Activated T-cell treated with anti-CD3 and anti-CD28 coated beads, Interleukin-2, amount 50 U/mL, for 1 hour (primary cell): ENCODE measurements at places on chromosomes 7 and 10.
A peak's percentile ranks its signal among the peaks of the same experiment; 100 is the strongest.

DNA sequence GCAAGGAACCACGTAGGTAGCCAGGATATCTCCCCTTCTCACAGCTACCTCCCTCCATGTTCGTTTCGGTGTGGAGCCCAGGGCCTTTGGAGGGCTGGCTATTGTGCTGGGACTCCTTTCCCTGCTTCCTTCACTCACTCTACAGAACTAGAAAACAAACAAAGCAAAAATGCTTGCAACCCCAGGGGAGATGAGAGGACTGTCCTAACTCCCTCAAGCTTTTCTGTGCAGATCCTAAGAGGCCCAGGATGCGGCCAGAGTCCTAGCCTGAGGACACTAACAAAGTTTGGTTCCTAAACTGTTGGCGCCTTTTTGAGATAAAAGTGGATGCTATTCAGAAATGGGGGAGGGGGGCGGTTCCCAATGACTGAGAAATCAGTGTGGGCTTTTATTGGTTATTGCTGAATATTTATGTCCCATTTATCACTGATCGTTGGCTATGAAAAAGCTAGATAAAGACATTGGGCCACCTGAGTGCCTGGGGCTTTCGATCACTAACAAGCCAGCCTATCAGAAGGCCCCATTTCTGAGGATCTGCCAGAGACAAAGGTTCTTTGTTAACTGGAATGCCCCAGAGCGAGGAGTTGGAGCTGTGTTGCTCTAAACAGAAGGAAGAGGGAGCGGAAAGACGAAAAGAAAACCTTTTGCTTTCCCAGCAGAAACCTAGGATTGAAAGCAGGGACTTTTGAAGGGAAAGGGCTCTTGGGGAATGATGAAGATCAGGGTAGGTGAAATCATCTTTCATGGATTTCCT is 95.2 kb upstream of the EGR2 start:
- no peak for DNase-seq

DNA sequence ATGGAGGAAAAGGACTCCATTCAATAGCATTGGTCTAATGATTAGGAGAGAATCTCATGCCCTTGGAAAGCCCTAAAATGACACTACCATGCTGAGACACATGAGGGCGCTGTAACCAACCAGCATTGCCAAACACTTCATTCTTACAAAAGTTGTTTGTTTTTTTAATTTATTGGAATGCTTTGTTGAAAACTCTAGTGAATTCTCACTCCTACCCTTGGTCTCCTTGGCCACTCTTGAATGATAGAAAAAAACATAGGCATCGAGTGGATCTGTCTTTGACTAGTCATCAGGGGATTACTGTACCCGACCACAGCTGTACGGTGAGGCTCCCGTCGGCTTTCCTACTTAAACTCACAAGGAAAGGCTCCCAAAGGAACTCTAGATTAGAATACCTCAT is 29.3 kb upstream of the ADD3 start:
- peak; percentile 61 for DNase-seq

GRCh38 chr10:505419-505818 is 184.0 kb downstream of the DIP2C start:
- DNase-seq: no peak

- DNase-seq: no peak
Observed at GRCh38 chr7:17846935-17847334, 93.4 kb downstream of the SNX13 start.

GRCh38 chr7:101519324-101520023 is 109.6 kb downstream of the MYL10 start:
- DNase-seq: no peak

DNA sequence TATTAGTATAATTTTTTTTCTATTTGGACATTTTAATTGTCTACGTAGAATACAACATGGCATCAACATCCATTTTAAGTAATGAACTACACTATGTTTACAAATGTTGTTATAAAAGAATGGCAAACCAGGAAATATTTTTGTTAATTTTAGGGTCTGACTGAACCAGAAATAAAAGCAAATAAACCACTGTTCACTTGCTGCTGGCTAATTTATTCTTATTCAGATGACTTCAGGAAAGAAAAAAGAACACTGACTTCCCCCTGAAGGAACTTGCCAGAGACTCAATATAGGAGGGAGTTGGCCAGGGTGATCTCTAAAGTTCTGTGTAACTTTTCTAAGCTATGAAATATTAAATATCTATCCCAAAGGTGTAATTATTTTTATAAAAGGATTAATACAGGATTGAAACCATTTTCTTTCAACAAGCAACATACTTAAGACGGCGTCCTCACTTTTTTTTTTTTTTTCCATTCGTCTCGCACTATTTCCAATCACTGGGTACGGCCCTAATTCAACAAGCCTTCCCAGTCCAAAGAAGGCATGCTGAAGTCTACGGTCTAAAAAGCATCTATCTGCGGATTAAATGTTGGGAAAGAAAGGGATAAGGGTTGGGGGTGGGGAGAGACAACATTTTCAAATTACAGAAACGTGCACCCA is 1.2 kb downstream of the USP6NL start:
- DNase-seq: no peak

- no peak for DNase-seq
Observed at GRCh38 chr7:8114175-8114574, 145.6 kb downstream of the GLCCI1 start.
